Ammon's horn (tissue), 1 donor: ENCODE measurements at places on chromosomes 4 and X.

GRCh38 chr4:157217708-157218107, 2.8 kb upstream of the GRIA2 start:
- no peak for DNase-seq

GRCh38 chr4:7087036-7087435, 19.2 kb upstream of the GRPEL1 start:
- DNase-seq: no peak

GRCh38 chr4:103097112-103097511, 2.5 kb downstream of the BDH2 start:
- DNase-seq: no peak

- DNase-seq: no peak
These were observed at the start of gene TMEM156 for GRCh38 chr4:39032218-39033085. Gene TMEM156, minus strand, starts transcription at chr4:39032409. Its CDS starts 96 bp downstream, at chr4:39032313.

DNA sequence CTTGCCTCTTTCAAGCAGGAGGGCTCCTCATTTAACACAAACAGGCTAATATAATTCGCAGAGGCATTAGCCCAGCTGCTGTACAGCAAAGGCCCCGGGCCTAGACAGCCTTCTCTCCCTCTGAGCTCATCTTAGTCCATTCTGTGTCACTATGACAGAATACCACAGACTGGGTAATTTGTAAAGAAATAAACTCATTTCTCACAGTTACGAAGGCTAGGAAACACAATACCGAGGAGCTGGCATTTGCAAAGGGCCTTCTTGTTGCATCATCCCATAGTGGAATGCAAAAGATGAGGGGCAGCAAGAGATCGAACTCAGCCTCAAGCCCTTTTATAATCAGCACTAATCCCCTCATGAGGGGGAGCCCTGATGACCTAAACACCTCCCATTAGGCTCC, 48.5 kb downstream of the TSPAN5 start:
- DNase-seq: no peak

DNA sequence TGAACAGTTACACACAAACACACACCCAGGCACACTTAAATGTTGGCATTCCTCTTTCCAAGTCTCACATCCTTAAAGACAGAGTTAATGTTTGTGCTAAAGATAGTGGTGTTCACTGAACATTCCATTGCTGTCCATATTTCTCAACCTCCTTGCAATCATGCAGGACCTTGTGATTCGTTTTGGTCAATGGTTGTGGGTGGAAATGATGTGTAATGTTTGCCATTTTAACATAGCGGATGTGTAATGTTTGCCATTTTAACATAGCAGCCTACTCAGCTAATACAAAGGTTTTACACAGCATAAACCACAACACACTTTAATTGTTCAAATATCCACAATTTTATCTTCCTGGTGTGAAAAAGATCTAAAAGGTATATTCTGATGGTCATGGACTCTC, 93.9 kb downstream of the CEP44 start:
- no peak for DNase-seq

GRCh38 chr4:95102162-95102790, 344.5 kb downstream of the BMPR1B start:
- DNase-seq: no peak
